Stimulated activated CD4-positive, alpha-beta T cell treated with anti-CD3 and anti-CD28 coated beads, Interleukin-4, amount 100 ng/mL, for 1 hour (primary cell): ENCODE measurements at places on chromosomes 1 and 21.
A peak's percentile ranks its signal among the peaks of the same experiment; 100 is the strongest.

DNA sequence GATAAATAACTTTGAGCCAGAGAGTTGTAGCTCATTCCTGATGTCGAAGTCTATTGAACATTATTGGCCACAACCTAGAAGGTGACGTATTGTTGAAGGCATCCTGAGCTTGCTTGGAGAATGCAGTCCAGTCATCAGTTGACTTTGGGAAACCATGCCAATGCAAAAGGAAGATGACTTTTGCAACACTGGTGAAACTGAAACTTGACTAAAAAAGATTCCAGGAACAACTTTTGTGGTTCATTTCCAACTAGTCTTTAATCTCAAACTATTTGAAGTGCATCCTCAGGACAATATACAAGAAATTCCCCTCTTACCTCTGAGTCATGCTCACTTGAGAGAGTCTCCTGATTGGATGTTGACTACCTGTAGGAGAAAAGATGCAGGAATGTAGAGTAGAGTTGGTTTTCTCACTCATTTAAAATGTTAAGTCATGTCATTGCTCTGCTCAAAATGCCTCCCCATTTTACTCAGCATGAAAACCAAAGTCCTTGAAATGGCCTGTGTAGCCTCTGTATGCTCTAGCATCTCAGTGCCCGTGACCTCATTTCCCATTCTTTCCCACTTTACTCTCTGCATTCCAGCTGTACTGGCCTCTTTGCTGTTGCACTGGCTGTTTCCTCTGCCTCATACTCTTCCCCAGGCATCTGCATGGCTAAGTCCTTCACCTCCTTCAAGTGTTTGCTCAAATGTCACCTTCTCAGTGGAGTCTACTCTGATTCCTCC is 24.4 kb upstream of the LEPR start:
- no peak for DNase-seq

DNA sequence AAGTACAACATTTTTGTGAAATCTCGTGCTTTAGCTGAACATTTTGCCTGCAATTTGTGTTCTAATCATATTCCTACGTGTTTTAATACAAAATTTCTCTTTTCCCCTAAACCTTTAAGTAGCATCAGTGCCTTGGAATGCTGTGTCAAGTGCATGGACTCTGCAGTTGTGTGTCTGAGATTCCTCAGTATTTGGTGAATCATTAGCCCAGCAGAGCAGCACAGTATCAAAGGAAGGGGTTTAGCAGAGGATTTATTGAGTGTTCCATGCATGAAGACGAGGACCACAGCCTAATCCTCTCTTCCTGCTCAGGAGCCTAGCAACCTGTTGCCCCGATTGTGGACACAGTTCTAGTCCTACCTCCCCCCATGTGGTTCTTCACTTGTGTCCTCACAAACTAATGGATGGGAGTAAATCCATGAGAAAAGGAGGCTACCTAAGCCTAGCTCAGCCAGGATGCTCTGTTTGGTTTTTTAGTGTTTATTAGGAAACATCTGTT is 29.3 kb upstream of the PCP4 start:
- DNase-seq: no peak

GRCh38 chr1:169456029-169456428 is 28.8 kb upstream of the CCDC181 start:
- DNase-seq: no peak

DNA sequence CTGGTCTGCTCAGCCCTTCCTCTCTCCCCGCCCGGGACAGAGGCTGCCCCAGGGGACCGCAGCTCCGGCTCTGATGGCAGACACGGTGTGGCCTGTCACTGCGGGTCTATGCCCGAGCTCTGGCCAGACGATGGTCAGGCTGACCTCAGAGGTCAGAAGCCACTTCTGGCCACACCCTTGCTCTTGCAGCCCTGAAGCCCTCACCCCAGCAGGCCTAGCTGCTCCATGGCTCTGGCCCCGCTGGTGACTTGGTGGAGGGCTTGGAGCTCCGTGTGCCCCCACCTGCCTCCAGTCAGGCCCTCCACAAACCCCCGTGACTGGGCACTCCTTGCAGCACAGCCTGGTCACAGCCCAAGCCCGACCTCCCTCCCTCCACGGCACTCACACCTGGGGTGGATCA is 47.6 kb downstream of the PRDM16 start:
- DNase-seq: no peak

DNA sequence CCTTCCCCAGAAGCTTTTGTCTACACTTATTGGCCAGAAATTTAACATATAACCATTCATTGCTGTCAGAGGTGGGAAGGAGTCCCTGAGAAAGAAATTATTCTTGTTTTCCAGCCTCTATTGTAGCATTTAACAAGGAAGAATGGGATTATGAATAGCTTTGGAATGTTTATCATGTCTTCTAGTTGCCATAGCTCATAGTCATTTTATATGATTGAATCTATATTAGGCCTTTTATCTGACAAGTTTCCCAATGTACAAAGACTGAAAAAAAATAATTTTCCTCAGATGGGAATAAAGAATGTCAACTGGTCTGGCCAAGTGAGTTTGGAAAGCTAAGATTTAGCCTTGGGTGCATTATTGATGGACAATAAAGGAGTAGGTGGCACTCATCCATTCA is 28.3 kb downstream of the PTPRC start:
- DNase-seq: no peak

GRCh38 chr1:246063013-246063616 is 444.0 kb downstream of the SMYD3 start:
- DNase-seq: no peak

DNA sequence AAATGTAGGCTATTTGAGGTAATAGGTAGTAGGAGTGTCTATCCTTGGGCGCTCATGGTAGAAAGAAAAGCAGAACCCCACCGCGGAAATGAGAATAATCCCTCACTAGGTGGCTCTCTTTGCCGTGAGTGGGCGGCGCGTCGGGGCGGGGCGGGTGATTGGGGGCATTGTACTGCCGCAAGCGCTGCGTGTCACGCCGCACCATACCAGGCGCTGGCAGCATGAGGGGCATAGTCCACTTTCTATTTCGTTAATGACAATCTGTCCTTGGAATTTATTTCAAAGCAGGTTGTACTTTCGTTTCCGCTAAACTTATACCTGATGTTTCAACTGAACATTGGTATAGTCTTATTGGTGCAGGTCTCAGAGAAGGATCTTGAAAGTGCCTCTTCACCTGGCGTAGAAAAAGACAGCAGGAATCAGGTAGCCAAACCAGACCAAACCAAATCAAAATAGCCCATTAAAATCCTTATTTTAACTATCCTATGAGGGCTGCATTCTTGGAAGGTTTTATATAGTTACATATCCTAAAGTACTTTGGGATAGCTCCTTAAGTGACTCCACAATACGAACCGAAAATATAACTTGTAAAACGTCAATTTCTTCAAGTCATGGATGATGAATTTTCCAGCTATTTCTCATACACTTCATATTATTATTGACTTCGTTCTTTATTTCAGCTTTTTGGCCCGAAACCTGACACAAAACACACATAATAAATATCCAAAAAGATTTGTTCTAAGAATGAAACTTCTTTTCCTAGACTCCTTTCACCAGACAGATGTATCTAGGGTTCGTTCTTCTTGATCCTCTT is 1.9 kb upstream of the SMG7 start:
- peak; percentile 95 for DNase-seq

DNA sequence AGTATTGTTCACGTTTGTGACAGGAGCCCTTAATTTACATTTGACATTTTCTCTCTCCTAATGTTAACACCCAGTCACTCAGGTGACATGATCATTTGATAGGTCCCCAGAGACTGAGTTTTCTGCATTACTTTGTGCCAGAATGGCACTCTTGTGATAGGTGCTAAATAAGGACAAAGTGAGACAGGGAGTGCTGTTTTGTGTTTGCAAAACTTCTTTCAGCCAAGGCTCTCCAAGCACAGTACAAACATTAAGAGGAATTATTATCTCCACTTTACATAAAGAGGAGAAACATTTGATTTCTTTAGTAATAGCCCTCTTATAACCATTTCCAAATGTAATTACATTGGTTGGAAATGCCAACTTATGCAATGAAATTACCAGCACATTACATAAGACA is 355.2 kb downstream of the NTNG1 start:
- DNase-seq: no peak

- no peak for DNase-seq
These were observed 47.1 kb upstream of the ETS2 start for GRCh38 chr21:38758501-38759214.

GRCh38 chr1:185402930-185403329 is 85.9 kb upstream of the IVNS1ABP start:
- DNase-seq: no peak

- no peak for DNase-seq
These were observed 119.4 kb downstream of the SLC16A1 start for GRCh38 chr1:112836642-112837041.

DNA sequence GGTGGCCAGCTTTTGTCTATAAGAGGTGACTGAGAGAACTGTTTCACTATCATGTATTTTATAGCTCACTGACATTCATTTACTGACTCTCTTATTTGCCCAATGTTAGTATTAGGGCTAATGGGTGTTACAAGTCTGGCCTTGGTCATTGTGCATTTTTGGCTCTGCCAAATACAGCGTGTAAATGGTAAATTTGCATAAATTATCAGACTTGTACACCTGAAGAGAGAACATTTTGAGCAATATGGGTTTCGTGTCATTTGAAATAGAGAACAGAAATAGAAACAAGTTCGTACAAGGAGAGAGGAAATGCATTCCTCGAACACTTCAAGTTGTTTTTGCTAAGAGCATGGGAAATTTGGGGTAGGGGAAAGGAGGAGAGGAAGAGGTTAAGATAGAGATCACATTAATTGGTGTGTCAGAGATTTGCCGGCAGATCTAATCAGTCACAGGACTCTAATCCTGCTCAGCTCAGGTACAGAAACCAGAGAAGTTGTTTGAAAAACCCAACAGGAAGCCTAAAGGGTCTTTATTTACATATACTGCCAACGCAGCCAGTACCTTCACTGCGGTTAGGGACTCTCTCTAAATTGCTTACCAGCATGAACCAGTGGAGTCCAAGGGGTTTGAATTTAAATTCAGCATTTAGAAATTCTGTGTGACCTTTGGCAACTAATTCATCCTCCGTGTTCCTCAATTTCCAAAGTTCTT is 261.5 kb downstream of the GPATCH2 start:
- no peak for DNase-seq

GRCh38 chr21:27740084-27740483 is 773.2 kb upstream of the ADAMTS5 start:
- no peak for DNase-seq

DNA sequence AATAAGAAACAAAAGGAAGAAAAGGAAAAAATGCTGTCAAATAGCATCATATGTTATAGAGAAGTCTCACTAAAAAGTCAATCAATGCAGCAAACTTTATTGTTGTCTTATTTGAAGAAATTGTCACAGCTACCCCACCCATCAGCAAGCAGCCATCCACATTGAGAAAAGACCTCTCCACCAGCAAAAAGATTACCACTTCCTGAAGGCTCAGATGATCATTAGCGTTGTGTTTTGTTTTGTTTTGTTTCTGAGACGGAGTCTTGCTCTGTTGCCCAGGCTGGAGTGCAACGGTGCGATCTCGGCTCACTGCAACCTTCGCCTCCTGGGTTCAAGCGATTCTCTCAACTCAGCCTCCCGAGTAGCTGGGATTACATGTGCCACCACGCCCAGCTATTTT is 29.0 kb downstream of the ATP2B4 start:
- DNase-seq: no peak

DNA sequence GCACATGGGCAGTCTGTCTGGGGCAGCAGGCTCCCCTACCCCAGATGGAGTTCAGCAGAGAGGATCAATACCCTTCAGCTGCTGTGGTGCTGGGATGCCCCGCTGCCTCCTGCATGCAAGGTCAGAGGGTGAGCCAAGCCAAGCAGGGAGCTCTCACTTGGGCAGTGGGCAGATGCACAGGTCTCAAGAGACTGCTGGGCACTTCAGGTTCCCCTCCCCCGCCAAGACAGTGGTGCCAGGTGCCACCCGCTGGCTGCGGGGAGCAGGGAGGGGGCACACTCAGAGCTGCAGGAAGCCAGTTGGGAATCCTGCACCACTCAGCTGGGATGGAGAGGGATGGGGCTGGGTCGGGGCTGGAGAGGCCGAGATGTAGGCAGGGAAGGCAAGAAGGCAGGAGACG is 15.8 kb upstream of the EVA1B start:
- DNase-seq: no peak

GRCh38 chr1:201898992-201899391 is 10.3 kb downstream of the SHISA4 start:
- no peak for DNase-seq

DNA sequence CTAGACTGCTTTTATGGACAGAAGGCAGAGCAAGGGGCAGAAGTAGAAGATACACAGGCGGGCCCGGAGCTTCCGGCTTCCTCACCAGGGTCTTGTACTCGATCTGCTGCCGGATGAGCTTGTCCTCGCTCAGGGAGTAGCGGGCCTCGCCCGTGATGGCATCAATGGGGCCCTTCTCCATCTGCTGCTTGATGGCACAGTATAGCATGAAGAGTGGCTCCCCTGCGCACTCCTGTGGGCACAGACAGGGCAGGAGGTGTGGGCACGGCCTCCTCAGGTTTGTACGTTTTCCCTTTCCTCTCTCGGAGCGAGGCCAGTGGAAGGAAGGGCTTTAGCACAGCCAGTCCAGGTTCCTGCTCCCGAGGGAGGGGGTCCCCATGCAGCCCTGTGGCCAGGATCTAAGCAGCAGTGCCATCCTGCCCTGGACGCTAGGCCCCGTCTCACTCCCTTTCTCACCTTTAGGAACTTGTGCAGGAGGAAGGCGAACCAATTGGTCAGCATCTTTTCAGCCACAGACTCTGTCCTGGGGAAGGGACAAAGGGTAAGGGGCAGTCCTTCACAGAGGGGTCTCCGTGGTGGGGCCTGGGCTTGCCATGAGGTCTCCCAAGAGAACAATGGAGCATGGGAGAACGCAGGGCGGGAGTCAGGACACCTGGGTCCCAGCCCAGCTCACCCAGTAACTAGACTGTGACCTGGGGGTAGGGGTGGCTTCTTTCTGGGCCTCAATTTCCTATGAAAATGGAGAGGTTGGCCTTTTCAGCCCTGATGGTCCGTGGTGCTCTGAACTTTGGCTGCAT is 128.8 kb upstream of the CD34 start:
- DNase-seq: no peak

DNA sequence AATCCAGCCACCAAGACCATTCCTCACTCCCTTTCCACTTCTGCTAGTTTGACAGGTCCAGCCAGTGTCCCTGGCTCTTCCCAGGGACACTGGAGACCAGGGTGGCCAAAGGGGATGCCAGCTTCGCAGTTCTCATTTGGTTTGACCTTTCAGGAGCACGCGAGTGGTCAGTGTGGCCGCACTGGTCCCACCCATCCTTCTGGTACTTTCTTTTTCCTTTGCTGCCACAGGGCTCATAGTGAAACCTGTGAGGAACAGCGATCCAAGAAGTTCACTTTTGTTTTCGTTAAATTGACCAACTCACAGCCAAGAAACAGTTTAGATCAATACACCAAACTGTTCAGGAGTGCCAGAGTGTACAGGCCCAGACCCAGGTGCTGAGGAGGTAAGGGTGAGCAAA is 14.4 kb upstream of the EVA1B start:
- no peak for DNase-seq
